Fibroblast of mammary gland (primary cell): ENCODE measurements at places on chromosomes 1 and 21.

DNA sequence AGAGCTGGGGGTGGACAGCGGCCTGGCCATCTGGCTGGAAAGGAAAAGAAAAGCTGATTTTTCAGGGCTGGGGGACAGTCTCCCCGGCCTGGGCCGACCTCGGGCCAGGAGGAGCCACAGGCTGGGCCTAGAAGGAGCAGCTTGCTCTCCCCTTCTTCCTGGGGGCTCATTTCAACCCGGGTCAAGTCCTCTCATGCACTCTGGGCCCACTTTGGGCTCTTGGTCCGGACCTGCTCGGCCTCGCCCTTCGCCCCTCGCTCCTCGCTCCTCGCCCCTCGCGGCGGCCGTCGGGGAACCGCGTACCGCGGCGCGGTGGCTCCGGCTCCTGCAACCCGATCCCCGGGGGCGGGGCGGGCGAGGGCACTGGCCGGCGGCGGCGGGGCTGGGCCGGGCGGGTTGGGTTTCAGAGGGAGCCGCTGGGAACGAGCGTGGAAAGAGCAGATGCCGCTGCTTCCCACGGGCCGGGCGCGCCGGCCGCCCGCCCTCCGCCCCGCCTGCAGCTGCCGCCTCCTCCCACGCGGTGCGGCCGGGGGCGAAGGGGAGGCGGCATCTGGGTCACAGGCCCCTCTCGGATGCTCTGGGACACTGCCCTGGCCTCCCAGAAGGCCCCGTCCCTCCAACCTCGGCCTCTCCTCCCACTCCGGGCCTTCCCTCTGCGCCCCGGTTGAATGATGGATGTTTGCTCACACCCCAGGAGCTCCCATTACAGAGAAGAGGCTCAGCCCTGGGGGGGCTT is 6.6 kb downstream of the HEYL start:
- peak; percentile 55 for DNase-seq

DNA sequence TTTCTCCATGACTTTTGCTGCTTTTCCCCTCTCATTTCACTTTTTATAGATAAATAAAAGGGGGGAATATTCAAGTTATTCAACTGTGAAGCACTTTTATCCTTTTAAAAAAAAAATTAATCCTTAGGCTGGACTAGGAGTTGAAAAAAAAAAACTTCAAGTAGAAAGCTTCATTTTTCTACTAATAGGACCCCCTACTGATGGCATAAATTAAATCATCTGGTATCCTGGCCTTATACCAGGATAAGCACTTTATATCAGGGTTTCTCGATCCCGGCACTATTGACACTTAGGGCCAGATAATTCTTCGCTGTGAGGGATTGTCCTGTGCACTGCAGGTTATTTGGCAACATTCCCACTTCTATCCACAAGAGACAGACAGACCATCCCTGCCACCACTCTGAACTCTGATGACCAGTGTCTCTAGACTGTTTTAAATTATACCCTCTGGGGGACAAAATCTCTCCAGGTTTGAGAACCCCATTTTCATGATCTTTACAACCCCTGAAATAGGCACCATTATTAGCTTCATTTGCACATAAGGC is 17.6 kb downstream of the USP33 start:
- no peak for DNase-seq

- no peak for DNase-seq
Observed at GRCh38 chr1:68429233-68429808, 20.4 kb downstream of the RPE65 start.

DNA sequence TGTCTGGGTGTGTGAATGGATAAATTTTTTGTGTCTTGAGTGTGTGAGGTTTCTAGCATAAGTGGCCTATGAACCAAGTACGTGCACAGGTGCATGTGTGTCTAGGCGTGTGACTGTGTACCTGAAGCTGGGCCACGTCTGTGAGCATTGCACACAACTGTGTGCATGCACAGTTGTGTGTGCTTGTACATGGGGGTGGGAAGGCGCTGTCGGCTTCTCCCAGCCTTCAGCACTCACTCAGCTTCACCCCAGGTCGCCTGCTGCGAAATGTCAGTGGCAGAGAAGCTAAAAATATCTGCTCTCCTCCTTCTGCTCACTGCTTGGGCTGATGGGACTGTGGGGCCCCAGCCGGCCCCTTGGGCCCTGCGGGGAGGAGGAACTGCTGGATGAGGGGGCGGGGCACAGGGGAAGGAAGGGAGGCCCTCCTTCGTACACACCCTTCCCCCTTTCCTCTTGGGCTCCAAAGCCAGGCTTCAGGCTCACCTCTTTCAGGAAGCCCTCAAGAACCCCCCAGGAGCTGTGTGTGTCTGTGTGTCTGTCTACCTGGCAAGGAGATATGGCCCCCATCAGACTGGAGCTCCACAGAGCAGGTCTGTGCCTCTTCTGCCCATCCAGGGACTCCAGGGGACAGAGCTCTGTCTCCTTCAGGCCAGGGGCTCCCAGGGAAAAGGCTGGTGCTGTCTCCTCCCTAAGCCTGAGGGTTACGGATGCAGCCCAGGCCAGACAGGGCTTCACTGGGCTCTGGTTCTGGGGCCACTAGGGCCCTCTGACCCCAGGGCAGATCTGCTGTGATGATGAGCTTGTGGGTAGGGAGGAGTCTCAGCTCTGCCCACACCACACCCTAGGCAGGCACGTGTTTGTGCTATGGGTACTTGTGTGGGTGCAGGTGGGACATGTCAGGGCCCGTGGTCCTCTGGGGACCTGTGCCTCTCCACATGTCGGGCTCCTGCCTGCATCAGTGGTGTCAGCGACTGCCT is 35.6 kb upstream of the WASF2 start:
- no peak for DNase-seq

DNA sequence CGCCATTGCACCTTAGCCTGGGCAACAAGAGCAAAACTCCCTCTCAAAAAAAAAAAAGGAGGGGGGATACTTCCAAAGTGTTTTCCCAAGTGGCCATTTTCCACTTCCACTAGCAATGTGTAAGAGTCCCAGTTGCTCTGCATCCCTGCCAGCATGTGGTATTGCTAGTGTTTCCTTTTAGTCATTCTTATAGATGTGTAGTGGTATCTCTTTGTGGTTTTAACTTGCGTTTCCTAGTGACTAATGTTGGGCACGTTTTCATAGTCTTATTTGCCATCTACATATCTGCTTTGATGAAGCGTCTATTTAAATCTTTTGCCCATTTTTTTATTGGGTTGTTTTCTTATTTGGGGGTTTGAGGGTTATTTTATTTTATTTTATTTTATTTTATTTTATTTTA is 31.1 kb downstream of the INAVA start:
- peak; percentile 43 for DNase-seq

DNA sequence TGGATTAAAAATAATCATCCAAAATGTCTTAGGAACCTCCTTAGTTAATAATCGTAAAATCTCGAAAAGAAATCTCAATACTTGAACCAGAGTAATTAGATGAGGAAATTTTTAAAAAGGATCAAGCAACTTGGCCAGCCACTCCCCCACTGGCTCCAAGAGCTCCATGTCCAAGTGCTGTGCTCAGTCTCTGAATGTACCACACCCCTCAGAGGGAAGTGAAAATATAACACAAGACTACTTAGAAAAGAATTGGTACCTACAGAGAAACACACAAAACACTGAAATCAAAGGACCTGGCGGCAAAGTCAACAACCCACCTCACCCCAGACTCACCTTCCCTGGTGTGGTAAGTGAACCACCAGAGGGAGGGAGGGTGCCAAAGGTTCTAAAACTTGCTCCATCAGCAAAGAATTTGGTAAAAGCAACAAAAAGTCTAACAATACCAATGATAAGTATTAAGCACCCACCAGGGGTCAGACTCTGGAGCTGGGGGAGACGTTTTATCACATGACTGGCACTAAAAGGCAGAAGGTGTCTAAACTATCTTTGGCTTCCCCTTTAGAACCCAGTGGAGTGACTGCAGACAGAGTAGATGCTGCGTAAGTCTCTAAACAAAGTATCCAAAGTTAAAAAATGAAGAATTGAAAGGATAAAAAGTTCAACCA is 14.0 kb downstream of the LBR start:
- DNase-seq: no peak

DNA sequence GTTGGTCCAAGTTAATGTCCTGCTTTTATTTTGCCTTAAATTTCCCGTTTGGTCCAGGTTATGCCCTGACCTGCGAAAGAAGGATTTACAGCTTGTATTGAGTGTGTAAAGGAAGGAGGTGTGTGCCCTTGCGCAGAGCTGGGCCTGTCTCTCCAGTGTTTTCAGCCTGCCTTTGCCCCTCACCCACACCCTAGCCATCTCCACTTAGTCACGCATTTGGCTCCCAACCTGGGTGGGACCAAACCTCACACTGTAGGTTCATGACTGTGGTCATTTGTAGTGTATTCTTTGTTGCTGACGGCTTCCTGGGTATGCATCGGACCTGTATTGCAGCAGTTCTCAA is 572 bp upstream of the SRSF10 start:
- DNase-seq: peak; percentile 83

GRCh38 chr1:234518876-234519275 is 39.9 kb upstream of the TARBP1 start:
- no peak for DNase-seq

DNA sequence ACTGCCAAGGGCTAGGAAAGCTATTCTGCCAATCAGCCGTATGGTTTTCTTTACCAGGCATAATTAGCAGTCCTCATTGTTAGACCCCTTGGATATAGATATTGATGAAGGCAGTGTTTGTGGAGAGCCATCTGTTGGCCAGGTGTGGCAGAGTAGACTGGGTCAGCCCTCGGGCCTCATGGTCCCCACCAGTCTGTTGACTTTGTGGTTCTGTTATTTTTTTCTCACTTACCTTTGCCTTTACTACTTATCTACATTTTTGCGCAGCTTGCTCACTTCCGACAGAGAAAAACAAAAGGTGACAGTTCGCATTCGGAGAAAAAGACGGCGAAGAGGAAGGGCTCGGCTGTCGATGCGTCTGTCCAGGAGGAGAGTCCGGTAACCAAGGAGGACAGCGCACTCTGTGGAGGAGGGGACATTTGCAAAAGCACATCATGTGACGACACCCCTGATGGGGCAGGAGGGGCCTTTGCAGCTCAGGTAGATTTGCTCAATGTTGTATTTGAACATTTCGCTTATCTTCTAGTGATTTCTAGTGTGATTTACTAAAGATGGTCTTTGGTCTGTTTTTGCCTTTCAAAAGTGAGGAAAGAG is 2.3 kb downstream of the PCNT start:
- DNase-seq: no peak

DNA sequence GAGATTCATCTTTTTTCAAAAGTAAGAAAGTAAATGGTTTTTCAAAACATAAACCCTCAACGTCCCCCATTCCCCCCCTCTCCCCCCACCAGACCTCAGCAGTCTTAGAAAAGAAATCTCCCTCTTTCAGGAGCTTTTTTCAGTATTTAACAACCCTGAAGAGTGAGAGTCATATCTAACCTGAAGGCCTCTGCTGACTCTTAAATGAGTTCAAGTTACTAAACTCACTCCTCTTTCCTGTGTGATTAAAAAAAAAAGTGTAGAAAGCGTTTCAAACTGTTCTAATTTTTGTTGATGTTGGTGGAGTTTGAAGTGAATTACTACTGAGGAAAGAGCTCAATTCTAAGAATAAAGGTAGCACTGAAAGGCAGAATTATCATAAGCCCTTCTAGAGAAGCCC is 93.7 kb downstream of the VAV3 start:
- no peak for DNase-seq

DNA sequence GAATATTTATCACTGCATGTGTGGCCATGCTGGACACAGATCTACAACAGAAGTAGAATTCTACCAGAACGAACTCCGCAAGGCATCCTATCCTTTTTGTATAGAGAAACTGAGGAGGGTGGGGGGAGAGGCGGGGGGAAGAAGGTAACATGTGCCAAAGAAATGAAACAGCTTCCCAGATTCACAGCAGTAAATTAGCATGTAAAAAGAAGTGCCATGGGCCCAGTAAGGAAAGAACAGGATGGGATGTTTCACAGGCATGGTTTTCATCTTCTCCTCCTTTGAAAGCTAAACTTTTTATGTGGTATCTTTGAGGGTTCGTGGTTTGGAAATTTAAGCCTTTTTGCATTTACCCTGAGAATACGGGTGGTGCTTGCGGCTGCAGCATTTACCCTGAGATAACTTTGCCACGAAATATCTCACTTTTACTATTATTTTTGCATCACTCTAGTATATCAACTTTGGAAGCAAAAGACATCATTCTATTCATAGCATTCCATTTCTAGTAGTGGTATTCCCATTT is 168.9 kb downstream of the TPR start:
- DNase-seq: no peak

DNA sequence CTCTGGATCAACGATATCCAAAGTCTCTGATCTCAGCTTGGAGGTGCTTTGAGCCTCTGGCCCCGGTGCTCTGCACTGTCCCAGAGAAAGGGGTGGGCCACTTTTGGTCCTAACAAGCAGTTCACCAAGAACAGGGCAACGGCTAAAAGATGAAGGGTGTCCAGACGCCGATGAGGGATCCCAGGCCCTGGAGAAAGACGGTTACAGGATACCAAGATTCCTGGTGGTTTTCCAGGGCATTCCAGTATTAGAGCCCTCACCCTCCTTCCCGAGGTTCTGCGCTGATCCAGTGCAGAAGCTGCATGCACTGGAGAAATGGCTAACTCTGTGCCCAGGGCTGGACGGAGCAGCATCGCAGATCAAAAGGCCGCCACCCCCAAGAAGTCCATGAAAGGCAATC is 149.9 kb upstream of the IRF2BP2 start:
- no peak for DNase-seq

DNA sequence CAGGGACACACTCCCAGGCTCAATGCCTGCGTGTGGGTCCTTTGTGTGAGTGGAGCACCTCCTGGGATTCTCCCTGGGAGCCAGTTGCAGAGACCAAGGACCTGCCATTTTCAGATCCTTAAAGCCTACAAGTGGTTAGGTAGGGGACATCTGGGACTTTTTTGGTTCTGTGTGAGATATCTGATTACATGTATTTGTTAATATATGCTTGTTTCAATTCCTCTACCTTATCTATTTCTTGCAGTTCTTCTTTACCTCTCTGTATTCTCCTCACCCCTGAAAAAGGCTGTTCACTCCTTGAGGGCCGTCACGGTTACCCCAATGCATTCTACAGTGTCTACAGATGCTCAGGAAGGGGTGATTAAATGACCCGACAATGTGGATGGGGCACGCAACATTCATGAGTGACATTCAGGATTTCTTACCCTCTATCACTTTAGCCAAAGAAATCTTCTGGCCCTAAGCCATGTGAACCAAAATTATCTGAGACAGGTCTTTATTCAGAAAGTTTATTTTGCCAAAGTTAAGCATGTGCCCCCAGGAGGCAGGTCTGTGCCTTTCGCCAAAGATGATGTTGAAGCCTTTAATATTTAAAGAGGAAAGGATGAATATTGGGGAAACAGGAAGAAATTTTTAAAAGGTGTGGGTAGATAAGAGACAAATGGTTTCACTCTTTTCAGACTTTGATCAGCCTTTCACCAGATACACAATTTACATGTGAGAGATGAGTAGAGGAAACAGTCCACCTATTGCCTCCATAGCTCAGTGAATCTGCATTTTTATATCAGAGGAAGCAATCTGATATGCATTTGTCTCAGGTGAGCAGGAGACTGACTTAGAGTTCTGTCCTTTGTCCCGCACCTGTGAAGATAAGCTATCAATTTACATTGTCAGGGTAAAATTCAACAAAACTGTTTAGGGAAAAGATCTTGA is 44.6 kb upstream of the MPZL1 start:
- DNase-seq: no peak

GRCh38 chr1:53459321-53460175 is at the start of gene DMRTB1:
TSS of gene DMRTB1 (plus strand) at chr1:53459399. CDS start at chr1:53459454, 55 bp downstream.
- DNase-seq: no peak

GRCh38 chr1:65881067-65881594 is 88.4 kb downstream of the PDE4B start:
- DNase-seq: no peak

GRCh38 chr1:30756545-30757351 is 826 bp downstream of the LAPTM5 start:
- peak; percentile 88 for DNase-seq

GRCh38 chr1:76023669-76024435 is 50.7 kb upstream of the ST6GALNAC3 start:
- DNase-seq: no peak

- no peak for DNase-seq
Observed at GRCh38 chr1:30962609-30963508, 54.3 kb upstream of the SDC3 start.
